NCI-H1105 (cell line): ENCODE measurements at places on chromosomes 7 and 10.
A peak's percentile ranks its signal among the peaks of the same experiment; 100 is the strongest.

GRCh38 chr7:130108809-130109208, 38.5 kb downstream of the KLHDC10 start:
- no peak for DNase-seq

GRCh38 chr10:5497289-5497688, 2.1 kb downstream of the CALML5 start:
- DNase-seq = no peak

- DNase-seq = peak; percentile 26
Measured at GRCh38 chr10:50593523-50594376, 30.0 kb downstream of the SGMS1 start.

DNA sequence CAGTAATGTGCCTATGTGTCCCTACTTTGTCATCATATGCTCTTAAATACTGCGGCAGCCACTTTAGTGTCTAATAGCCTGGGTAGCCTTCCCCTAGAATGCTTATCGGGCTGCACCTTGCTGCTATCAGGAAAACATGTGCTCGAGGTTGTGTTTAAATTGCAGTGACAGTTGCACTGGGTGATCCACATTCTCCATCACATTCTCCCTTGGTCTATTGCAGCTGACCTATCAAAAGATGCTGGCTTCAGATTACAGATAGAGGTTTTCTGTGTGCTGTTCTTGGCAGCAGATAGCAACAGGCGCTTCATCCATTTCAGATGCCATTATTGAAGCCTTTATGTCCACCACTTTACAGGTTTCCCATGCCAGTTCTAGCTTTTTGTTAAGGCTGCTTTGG, 130.1 kb upstream of the MDFIC start:
- DNase-seq = no peak

GRCh38 chr10:63030536-63030935, 102.6 kb upstream of the NRBF2 start:
- no peak for DNase-seq

- DNase-seq = no peak
Measured at GRCh38 chr7:128935342-128935730, 2.4 kb upstream of the IRF5 start.

DNA sequence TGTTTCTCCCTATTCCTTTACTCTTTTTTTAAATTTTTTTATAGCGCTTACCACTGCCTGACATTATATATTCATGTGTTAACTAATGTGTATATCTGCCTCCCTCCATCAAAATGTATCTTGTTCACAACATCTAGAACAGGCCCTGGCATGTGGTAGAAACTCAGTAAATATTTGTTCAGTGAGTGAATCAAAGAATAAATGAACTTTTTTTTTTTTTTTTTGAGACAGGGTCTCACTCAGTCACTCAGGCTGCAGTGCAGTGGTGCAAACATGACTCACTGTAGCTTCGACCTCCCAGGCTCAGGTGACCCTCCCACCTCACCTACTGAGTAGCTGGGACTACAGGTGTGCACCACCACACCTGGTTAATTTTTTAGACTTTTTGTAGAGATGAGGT, 7.5 kb upstream of the CALD1 start:
- DNase-seq = no peak

DNA sequence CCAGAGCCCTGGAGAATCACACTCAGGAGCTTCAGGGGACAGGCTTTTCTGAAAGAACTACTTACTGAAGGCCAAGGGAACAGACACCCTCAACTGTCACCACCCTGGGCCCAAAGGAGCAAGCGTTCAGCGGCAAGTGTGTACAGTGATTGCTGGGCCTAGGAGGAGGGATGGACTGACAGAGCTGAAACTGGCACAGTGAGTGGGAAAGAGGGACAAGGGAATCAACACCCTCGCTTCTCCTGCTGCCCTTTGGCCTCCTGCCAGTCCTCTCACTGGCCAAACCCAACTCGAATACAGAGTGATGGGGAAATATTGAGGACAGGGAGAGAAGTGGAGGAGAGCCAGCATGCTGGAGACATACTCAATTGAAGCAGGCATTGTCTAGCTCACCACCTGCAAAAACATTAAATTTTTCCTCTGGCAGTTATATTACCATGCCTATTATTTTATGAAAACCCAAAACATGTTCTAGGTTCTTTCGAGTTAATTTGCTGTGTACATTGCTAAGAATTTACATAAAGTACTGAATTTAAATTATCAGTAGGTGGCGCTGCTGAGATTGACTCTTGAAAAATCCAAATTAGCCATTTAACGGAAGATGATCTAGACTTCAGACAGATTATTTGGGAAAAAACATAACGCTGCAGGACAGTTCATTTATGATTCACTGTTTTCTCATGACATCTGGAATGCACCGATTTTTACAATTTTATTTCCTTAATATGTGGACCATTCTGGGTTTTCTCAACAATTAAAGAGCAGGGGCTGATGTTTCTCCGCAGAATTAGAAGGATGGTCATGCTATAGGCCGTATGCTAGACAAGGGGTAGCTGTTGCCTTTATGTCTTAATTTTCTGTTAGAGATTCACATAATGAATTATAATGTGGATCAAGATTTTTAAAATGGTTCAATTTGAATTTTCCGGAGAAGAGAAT, 14.7 kb upstream of the TMEM236 start:
- no peak for DNase-seq

GRCh38 chr10:52318822-52319464, 4.9 kb downstream of the DKK1 start:
- DNase-seq = no peak

- DNase-seq = no peak
Measured at GRCh38 chr7:460374-461116, 59.1 kb downstream of the PDGFA start.

DNA sequence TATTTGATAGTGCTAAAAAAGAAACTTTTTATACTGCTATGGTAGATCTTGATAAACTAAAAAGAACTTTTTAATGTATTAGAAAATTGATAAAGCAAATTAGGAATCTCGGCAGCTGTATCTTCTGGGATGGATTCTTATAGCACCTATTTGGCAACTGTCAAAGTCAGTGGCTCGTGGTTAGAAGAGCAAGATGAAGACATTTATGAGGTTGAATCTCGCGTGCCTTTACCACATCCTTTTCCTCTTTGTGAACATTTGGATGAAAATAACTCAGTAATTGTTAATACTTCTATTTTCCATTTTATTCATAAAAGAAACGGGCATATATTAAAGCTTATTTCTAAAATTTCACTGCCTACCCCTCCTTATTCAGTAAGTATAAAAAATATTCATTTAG, 76.2 kb downstream of the CYP51A1 start:
- DNase-seq = no peak

DNA sequence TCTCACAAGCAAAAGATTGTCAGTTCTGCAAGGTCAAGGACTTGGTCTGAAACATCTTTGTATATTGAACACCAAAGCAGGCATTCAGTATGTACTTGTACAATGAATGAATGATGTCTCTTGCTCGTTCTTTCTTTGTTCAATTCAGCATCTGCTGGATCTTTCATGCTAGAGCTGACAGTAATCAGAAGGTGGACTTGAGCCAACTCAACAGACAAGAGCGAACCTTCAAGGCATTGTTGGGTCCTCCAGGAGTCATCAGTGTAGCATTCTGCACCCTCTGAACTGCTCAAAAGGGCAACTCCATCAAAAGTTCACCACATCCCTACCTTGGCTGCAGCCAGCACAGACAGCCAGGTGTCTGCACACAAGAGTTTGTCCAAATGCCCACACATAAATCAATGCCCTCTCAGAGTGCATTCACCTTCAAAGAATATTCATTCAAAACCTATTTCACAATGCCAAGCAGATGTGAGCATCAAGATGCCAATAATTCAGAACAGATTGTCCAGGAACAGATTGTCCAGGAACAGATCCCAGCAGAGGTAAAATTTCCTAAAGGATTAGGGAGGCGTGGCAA, 386.7 kb downstream of the CALN1 start:
- no peak for DNase-seq

DNA sequence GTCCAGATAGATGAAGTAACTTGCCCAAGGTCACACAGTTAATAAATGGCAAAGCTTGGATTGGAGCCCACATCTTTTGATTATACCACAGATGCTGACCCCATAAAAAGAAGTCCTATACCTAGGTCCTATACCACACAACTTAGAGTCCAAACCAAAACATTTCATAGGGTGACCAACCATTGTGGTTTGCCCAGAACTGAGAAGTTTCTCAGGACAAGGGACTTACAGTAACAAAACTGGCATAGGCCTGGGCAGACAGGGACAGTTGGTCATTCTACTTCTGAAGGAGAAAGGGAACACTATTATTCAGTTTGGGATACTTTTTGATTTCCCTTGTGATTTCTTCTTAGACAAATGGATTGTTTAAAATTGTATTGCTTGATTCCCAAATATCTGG, 32.9 kb upstream of the PRLHR start:
- DNase-seq = no peak

- no peak for DNase-seq
Measured at GRCh38 chr7:133288970-133289369, 36.1 kb downstream of the EXOC4 start.

GRCh38 chr10:90921906-90922305, 1.0 kb upstream of the ANKRD1 start:
- no peak for DNase-seq

DNA sequence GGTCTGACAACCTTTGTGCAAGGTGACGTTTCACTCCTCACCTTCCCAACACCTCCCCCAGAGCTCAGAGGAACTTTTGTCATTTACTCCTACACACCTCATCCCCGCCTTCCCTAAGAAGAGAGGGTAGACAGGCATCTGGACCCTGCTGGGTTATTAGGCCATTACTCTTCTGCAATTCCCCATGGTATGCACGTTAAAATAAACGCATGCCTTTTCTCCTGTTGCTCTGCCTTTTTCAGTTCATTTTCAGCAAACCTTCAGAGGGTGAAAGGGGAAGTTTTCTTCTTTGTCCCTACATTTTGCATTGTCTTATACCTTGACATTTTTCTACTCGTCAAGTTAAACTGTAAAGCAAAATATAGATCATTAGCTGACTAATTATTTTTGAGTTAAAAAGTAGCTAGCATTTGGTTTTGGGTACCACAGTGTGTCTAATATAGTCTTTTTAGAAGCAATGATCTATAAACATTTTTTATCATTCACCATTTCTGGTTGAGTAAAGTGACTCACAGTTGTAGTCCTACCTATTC, 10.5 kb upstream of the EDRF1 start:
- no peak for DNase-seq

- DNase-seq = no peak
Measured at GRCh38 chr7:2465928-2466327, 10.3 kb downstream of the GRIFIN start.

- no peak for DNase-seq
Measured at GRCh38 chr10:34495938-34496337, 319.2 kb downstream of the PARD3 start.

GRCh38 chr10:128268015-128268722, 141.9 kb upstream of the MKI67 start:
- peak; percentile 30 for DNase-seq

GRCh38 chr10:103241262-103242011, 4.2 kb upstream of the RPEL1 start:
- no peak for DNase-seq
